HS-5 (cell line): ENCODE measurements at places on chromosomes 3 and 15.

- no peak for DNase-seq
Measured at GRCh38 chr3:32797776-32798175, 20.0 kb upstream of the TRIM71 start.

DNA sequence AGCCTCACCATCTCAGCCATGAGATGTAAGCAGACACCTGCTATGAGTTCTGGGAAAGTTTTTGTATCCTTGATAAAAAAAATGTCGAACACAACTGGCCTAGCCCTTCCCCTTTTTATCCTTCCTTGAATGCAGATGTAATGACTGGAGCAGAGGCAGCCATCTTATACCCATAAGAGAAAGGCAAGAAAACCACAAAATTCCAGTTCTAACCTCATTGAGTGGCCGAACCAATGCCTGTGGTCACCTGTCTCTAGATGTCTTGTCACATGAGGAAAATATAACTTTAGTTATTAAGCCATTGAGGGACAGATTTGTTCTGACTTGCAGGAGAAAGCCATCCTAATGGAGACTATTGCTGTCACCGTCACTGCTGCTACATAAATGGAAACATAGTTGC, 80.4 kb upstream of the SLC6A6 start:
- DNase-seq = no peak

DNA sequence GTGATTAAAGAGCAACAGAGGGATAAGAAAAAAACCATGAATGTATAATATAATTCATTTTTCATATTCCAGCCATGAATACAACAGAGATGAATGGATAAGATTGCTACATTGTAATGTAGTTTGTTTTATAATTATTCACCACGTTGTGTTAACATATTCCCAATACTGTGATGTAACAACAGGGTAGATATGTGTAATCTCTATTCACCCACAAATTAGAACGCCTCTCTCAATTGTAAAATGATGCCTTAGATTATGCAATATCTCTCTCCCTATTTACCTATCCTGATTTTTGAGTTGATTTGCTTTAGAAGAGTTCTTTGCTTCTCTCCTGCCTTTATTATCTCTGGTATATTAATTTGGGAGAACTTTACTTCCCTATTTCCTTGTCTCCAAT, 193.6 kb downstream of the AGBL1 start:
- no peak for DNase-seq

- DNase-seq = no peak
Measured at GRCh38 chr3:66980791-66981190, 17.3 kb upstream of the KBTBD8 start.

GRCh38 chr15:92714077-92714476, 58.5 kb upstream of the FAM174B start:
- DNase-seq = no peak

GRCh38 chr3:174215456-174215855, 643.7 kb upstream of the NAALADL2 start:
- no peak for DNase-seq

DNA sequence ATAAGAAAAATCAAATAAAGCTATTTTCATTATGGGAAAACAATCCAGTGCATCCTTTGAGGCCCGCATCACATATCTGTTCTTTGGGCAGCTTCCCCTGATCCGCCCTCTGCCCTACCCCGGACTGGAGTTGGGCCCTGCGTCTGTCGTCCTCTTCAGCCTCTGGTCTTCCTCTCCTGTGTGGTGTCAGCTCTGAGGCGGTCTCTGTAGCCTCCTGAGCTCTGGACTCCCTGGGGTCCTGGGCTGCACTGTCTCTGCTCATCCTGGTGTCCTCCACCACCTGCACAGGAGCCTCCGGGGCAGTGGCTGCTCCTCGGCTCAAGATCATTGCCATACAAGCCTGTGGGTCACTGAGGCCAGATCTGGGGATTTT, 7.4 kb upstream of the SNX22 start:
- DNase-seq = no peak
